ENCODE measurements at places on chromosomes 6 and 20.

- DNase-seq: peak; percentile 21
Observed at GRCh38 chr6:97594844-97595243, 311.8 kb upstream of the MMS22L start.

DNA sequence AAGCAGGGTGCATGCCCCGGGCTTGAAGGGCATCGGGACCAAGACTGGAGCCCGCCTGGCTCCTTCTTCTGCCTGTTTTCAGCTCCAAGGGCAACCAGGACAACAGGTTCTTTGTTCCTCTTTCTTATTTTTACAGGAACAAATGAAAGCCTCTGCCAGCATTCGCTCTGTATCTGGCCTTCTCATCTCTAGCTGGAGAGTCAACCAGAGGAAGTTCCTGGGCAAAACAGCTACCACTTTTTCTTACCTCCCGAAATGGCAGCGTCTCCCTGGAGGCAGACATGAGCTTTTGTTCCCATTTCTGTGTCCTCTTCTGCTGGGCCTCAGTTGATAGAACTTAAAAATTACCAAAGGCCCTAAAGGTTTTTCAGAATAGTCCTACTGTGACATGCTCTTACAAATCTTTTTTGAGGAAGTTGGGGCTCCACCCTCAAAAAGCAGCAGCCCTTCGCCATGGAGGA lies 74.1 kb upstream of the NAA20 start:
- no peak for DNase-seq

DNA sequence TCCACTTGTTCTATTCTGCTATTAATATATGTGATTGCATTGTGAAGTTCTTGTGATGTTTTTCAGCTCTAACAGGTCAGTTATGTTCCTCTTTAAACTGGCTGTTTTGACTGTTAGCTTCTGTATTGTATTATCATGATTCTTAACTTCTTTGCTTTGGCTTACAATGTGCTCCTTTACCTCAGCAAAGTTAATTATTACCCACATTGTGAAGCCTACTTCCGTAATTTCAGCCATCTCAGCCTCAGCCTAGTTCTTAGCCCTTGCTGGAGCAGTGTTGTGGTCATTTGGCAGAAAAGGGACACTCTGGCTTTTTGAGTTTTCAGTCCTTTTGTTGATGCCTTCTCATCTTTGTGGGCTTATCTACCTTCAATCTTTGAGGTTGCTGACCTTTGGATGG lies 440.2 kb downstream of the TBC1D32 start:
- DNase-seq: no peak

- DNase-seq: no peak
Observed at GRCh38 chr6:109379711-109380110, 2.6 kb downstream of the CD164 start.

DNA sequence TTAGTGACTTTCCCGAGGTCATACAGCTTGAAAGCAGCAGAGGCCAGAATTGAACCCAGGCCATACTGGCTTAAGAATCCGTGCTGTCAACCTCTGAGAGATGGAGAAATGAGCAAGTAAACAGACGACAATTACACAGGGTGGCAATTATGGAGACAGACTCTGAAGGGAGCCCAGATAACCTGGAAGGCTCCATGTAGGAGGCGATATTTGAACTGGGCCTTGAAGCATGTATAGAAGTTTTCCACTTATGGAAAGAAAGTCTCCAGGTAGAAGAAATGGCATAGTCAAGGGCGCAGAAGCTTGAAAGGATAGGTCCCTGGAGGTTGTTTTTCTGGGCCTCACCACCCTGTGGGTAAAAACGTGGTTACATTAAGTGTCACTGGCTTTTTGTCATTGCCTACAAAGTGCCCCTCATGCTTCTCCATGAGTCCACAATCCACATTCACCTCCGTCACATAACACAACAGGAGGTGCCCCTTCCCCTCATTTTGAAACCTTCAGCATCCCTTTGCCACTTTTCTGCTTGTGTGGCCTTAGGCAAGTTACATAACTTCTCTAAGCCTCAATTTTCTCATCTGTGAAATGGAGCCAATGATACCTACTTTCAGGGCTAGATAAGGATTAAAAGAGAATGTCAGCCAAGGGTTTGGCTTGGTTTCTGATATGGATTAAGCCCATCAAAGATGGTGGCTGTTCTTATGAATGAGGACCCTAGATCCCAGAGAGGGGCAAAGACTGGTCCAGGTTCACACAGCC lies 5.9 kb upstream of the BPI start:
- no peak for DNase-seq

DNA sequence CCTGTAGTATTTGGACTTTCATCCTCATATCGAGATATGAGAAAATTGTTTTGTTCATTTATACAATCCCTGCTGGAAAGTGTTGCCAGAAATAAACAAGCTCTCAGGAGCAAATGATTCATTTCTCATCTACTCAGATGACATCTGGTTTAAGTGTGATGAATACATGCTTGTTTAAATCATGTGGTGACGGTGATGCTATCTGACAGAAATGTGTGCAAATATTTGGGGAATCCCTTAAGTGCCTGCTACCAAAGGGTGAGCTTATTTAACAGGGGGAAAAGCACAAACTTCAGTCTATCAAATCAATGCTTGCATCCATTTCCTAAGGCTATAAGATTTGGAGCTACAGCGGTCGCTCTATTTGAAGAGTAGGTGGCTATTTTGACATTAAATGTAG lies 368.3 kb upstream of the SASH1 start:
- no peak for DNase-seq

GRCh38 chr6:26457264-26457805 lies 420 bp upstream of the BTN2A1 start:
- no peak for DNase-seq

DNA sequence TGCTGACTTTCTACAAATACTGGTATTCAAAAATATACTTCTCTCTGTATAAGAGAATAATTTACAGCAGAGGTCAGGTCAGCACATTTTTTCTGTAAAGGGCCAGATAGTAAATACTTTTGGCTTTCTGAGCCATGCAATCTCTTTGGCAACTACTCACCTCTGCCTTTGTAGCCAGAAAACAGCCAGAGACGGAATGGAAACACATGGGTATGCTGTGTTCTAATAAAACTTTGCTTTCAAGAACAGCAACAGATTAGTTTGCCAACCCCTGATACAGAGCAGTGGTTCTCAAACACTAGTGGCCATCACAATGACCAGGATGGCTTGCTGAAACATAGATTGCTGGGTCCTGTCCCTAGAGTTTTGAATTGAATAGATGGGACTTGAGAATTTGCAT lies 46.3 kb downstream of the SYCP2L start:
- no peak for DNase-seq

GRCh38 chr6:113893866-113894265 lies 36.7 kb downstream of the MARCKS start:
- no peak for DNase-seq

- DNase-seq: no peak
Observed at GRCh38 chr6:167839343-167839742, 12.6 kb downstream of the AFDN start.

GRCh38 chr6:72589096-72589495 lies 32.8 kb upstream of the KCNQ5 start:
- no peak for DNase-seq

GRCh38 chr20:42027746-42028268 lies 409.6 kb upstream of the CHD6 start:
- no peak for DNase-seq

- peak; percentile 50 for DNase-seq
Observed at GRCh38 chr20:10558635-10559187, 115.1 kb downstream of the JAG1 start.

- no peak for DNase-seq
Observed at GRCh38 chr6:118808793-118809638, 84.9 kb upstream of the ASF1A start.

GRCh38 chr20:58109126-58109880 lies 119.2 kb downstream of the ANKRD60 start:
- DNase-seq: no peak

- DNase-seq: no peak
Observed at GRCh38 chr6:40166963-40167362, 232.7 kb upstream of the MOCS1 start.

- DNase-seq: no peak
Observed at GRCh38 chr6:79446006-79446405, 91.2 kb downstream of the LCA5 start.

- no peak for DNase-seq
Observed at GRCh38 chr6:149890629-149891045, 7.3 kb downstream of the RAET1E start.

- DNase-seq: peak; percentile 84
Observed at GRCh38 chr6:17589406-17590096, 10.6 kb upstream of the FAM8A1 start.

- no peak for DNase-seq
Observed at GRCh38 chr6:76264468-76264867, 192.0 kb upstream of the IMPG1 start.

- DNase-seq: peak; percentile 77
Observed at GRCh38 chr6:169618526-169619490, 83.0 kb downstream of the WDR27 start.

DNA sequence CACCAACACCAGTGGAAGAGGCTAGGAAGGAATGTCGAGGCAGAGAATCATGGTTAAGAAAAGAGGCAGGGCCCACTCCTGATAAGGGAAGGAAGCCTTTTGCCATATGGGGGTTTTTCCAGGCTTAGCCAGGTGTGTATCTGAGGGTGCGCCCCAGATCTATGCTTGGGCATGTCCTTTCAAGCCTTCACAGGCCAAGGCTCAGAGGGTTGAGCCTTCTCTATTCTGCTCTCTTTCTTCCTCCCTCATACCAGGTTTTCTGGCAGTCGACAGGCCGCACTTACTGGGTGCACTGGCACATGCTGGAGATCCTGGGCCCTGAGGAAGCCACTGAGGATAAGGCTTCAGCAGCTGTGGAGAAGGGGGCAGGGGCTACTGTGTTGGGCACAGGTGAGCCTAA lies 4.7 kb downstream of the CUL9 start:
- DNase-seq: no peak

DNA sequence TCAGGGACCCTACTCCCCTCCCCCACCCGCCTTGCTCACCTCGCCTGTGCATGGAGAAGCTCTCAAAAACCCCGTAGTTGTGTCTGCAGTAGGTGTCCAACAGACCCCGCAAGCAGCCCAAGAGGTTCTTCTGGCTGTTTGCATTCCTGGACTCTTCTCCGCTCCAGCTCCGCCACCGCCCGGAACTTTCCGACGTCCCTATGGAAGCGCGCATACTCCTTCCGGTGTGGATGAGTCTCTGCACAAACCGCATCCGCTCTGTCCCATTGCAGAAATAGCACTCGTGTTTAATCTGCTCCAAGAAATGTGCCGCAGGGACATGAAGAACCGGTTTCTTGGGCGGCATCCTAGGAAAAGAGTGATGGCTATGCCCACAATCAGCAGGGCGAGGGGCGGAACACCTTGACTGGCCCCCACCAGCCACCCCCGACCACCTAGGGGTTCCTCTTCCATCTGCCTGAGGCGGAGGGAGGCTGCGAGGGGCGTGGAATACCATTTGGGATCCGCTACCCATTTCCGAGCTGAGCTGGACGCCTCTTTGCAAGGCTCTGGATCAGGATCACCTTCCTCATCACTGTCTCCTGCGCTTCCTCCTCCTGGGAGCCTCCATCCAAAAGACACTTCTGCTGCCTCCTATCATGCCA lies 20.2 kb downstream of the HLA-DRA start:
- DNase-seq: no peak

DNA sequence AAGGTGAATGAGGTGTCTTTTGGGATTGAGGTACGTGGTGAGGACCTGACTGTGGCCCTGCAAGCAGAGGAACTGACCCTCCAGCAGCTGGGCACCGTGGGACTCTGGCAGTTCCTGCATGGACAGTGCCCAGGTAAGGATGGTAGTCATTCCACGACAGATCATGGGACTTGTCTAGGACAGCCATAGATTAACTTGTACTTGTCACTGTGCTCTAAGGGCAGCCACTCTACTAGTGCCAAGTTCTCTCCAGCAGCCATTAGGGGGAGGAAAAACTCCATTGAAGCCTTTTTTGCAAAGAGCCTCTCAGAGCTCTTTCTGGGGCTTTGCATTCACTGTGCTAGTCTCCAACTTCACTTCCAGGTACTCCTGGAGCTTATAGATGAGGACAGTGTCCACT lies 20.4 kb downstream of the TAF11 start:
- DNase-seq: no peak

DNA sequence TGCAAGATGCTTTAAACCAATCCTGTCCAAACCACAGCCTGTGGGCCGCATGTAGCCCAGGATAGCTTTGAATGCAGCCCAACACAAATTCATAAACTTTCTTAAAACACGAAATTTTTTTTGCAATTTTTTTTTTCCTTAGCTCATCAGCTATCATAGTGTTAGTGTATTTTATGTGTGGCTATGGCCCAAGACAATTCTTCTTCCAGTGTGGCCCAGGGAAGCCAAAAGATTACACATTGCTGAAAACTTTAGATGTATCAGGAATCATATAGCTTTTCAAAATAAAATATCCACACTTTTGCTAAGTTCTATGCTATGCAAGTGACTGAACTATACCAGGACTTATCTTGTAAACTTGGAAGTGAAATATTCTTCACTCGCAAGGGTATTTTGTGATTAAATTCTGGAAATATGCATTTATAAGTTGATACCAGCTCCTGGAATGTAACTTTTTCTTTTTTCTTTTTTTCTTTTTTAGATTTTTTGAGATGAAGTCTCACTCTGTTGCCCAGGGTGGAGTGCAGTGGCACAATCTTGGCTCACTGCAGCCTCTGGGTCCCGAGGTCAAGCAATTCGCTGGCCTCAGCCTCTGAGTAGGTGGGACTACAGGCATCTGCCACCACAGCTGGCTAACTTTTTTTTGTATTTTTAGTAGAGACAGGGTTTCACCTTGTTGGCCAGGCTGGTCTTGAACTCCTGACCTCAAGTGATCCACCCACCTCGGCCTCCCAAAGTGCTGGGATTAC lies 49.8 kb downstream of the MTHFD1L start:
- DNase-seq: no peak

DNA sequence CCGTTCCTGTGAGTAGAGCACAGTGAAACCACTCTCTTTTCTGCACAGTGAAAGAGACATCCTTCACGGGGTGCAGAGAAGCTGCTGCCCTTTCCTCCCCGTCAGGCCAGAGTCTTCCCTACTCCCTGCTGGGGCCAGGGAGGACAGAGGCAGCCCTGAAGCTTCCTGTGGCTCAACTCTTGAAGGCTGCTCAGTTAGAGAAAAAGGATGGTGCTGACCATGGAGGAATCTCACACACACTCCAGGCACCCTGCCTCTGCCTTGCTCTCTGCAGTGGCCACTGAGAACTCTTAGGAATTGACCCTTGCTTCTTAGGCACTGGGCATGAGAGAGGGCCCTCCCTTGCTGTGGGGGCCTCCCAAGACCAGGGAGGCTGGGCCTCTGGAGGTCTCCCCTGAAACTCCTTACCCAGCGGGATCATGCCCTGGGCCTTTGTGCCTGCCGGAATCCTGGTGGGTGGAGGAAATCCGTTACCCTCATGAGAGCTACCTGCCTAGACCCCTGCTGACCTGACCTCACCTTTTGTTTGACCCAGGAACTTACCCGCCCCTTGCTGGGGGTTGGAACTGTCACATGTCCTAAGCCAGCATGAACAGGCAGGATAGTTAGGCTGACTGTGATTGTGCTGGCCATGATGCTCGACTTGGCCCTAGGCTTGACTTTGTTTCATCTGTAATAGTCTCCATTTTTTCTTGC lies 65.0 kb upstream of the CD93 start:
- no peak for DNase-seq

DNA sequence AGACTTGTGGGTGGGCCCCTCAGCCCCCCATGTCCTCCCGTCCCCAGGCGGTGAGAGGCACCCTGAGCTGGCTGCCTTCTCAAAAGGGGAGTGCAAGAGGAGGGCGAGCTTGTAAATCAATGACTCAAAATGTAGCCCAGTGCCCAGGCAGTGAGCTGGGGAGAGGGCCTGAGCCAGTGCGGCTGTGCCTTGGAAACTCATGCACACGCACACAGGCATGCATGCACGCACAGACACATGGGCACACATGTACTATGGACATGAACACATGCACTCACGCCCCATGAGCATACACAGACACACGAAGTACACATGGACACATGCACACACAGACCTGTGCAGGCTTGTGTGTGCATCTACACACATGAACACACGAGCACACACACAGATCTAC lies 133.5 kb downstream of the TAF4 start:
- DNase-seq: no peak
